Effector memory CD4-positive, alpha-beta T cell (primary cell): ENCODE measurements at places on chromosomes 2 and 18.

DNA sequence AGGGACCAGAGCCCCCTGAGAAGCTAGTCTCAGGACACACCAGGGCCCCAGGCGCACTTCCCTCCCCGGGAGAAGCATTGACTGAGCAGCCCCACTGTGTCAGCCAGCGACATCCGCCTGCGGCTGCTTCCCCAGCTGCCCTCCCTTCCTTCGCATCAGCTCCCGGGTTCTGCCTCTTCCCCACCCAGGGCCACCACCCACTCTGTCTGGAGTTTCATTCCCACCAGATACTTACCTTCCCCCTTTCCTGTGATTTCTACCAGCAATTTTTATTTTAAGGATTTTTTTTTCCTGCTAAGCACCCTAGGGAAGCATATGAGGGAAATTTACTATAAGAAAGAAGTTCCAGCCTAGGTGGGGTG, 99.2 kb downstream of the SMAD7 start:
- H3K36me3 ChIP-seq: no peaks in the 10 kb centered on the region
- H3K27ac ChIP-seq: no peak overlapping the region
- no peak for DNase-seq
- no peak overlapping the region for H3K4me3 ChIP-seq
- no peaks in the 10 kb centered on the region for H3K4me1 ChIP-seq
- no peaks in the 10 kb centered on the region for H3K27me3 ChIP-seq

- H3K4me1 ChIP-seq: no peaks in the 10 kb centered on the region
- H3K27me3 ChIP-seq: no peaks in the 10 kb centered on the region
- no peak overlapping the region for H3K27ac ChIP-seq
- H3K4me3 ChIP-seq: no peak overlapping the region
Measured at GRCh38 chr18:37607281-37607680, 41.7 kb upstream of the CELF4 start.

DNA sequence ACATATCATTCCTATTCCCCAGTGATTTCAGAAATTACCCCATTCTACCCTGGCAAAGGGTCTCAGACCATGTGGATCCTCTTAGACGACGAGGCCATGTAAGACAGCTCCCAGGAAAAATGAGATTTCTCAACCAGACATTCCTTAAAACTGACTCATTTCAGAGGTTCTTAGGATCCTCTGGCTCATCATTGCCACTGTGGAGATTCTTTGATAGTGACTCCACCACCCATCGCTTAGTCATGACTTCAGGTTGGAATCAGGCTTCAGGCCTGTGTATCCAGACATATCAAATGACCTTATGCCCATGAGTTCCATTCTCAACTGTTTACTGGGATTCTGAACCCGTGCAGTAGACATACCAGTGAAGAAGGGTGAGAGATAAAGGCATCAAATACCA, 245.6 kb upstream of the TCF4 start:
- H3K4me1 ChIP-seq: no peaks in the 10 kb centered on the region
- no peak overlapping the region for H3K27ac ChIP-seq
- H3K27me3 ChIP-seq: no peaks in the 10 kb centered on the region
- no peaks in the 10 kb centered on the region for H3K36me3 ChIP-seq
- no peak overlapping the region for H3K4me3 ChIP-seq
- DNase-seq: no peak

GRCh38 chr18:55981712-55982475, 393.9 kb upstream of the TCF4 start:
- H3K4me3 ChIP-seq: no peak overlapping the region
- H3K27me3 ChIP-seq: no peaks in the 10 kb centered on the region
- no peaks in the 10 kb centered on the region for H3K36me3 ChIP-seq
- DNase-seq: no peak
- H3K4me1 ChIP-seq: no peaks in the 10 kb centered on the region
- H3K27ac ChIP-seq: no peak overlapping the region

DNA sequence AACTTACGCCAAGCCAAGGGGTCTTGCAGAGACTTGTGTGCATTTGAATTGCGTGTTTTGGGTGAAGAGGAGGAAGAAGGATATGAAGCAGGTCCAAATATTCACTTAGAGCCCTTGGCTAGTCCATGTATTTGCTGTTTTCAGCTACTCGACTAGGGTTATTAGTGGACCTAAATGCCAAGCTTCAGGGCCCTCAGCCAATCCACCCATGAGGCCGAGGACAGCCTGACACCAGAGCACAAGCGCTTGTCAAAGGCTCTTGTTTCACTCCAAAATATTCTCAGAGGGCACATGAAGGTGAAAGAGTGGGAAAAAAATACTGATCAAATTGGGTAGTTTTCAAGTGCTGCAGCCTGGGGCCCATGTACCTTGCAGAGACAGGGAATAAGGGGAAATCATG, 174.8 kb upstream of the ACAA2 start:
- no peak overlapping the region for H3K4me3 ChIP-seq
- no peaks in the 10 kb centered on the region for H3K27me3 ChIP-seq

- H3K4me3 ChIP-seq: peak overlapping the region; percentile 16
- H3K36me3 ChIP-seq: no peaks in the 10 kb centered on the region
- H3K4me1 ChIP-seq: no peaks in the 10 kb centered on the region
- H3K27ac ChIP-seq: no peak overlapping the region
- no peak for DNase-seq
Measured at GRCh38 chr2:217090024-217090473, 230.2 kb upstream of the TNP1 start.

DNA sequence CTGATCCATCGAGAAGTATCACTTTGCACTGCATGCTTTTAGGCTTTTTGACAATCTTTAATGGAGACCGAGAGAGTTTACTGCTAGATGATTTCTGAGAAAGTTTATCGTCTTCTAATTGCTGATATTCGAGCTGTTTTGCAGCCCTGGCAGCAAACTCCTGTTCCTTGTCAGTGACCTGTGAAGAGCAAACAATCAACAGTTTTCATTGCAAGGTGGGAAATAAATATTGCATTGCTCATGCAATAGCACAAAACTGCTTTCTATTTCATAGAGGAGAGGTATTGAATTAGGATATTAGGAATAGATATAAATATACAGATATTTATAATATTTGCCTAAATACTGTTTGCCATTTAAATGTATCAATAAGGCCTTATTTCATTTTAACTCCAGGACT, 65.5 kb downstream of the EPB41L3 start:
- H3K4me1 ChIP-seq: no peaks in the 10 kb centered on the region
- H3K36me3 ChIP-seq: no peaks in the 10 kb centered on the region
- H3K27me3 ChIP-seq: no peaks in the 10 kb centered on the region
- H3K4me3 ChIP-seq: no peak overlapping the region

GRCh38 chr2:42098571-42099437, 51.0 kb downstream of the PKDCC start:
- no peak overlapping the region for H3K4me3 ChIP-seq
- peak overlapping the region; percentile 45 for H3K27ac ChIP-seq
- H3K4me1 ChIP-seq: peaks cover 54% of the 10 kb centered on the region
- H3K27me3 ChIP-seq: no peaks in the 10 kb centered on the region
- H3K36me3 ChIP-seq: no peaks in the 10 kb centered on the region

DNA sequence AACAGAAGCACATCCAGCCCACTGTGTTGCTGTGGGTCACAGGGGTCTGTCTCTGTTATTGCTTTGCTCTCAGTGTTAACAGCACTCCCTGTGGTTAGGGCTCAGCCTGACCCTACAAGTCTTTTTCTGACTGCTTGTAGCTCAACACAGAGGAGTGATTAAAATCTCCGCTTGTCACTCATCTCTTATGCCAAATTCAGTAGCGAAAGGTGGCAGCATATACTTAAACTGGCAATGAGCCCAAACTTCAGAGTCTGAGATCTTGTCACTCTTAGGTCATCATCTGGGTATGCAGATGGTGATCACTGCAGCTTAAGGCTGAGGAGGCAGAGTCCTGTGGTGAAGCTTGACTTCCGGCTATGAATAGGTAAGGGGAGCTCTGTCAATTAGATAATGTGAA, 63.3 kb upstream of the CSRNP3 start:
- H3K27ac ChIP-seq: no peak overlapping the region
- H3K36me3 ChIP-seq: no peaks in the 10 kb centered on the region
- no peak overlapping the region for H3K4me3 ChIP-seq
- DNase-seq: no peak
- no peaks in the 10 kb centered on the region for H3K4me1 ChIP-seq
- no peaks in the 10 kb centered on the region for H3K27me3 ChIP-seq

DNA sequence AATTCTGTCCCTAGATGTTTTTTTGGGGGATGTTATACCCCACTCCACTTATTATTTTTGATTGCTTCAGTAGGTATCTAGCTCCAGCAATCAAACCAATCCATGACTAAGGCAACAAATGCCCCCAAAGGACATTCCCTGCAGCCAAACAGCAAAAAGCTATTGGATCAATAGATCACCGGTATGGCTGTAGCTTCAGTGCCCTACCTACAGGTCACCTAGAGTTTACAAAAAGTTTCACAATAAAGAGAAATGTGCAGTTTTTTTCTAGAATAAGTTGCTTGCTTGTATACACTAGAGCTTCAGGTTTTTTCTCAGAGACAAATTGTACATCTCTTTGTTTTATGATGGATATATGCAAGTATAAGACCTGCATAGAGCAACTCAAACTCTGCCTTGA, 27.7 kb downstream of the PDE11A start:
- H3K4me1 ChIP-seq: no peaks in the 10 kb centered on the region
- H3K36me3 ChIP-seq: no peaks in the 10 kb centered on the region
- H3K27ac ChIP-seq: no peak overlapping the region
- no peak overlapping the region for H3K4me3 ChIP-seq
- H3K27me3 ChIP-seq: no peaks in the 10 kb centered on the region
- DNase-seq: no peak

DNA sequence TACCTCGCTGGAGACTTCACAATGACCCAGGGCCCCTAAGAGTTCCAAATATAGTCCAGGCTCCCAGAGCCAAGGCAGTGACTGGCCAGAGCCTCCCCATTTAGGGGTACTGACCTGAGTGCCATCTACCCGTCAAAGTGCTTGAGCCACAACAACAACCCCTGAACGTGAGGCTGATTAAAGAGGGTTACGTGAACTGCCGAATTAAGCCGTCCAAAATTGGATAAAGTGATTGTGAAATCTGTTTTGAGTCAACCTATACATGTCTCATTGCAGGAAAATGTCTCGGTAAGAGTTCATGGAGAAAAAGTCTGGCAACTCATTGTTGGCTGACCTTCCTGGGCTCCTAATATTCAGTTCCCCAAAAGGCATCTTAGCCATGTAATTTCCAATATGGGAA, 116.3 kb downstream of the TTC32 start:
- DNase-seq: no peak
- H3K27me3 ChIP-seq: no peaks in the 10 kb centered on the region
- no peaks in the 10 kb centered on the region for H3K4me1 ChIP-seq
- H3K4me3 ChIP-seq: no peak overlapping the region
- H3K36me3 ChIP-seq: no peaks in the 10 kb centered on the region

- H3K27me3 ChIP-seq: no peaks in the 10 kb centered on the region
- DNase-seq: no peak
- no peak overlapping the region for H3K27ac ChIP-seq
Measured at GRCh38 chr2:215415218-215415617, 20.6 kb downstream of the FN1 start.

- H3K27me3 ChIP-seq: no peaks in the 10 kb centered on the region
- H3K36me3 ChIP-seq: no peaks in the 10 kb centered on the region
- H3K27ac ChIP-seq: no peak overlapping the region
- no peaks in the 10 kb centered on the region for H3K4me1 ChIP-seq
- DNase-seq: no peak
- no peak overlapping the region for H3K4me3 ChIP-seq
Measured at GRCh38 chr2:152825834-152826233, 107.4 kb downstream of the ARL6IP6 start.

- H3K4me1 ChIP-seq: peaks cover 43% of the 10 kb centered on the region
- no peaks in the 10 kb centered on the region for H3K27me3 ChIP-seq
- no peak overlapping the region for H3K4me3 ChIP-seq
Measured at GRCh38 chr2:68730828-68731227, 3.8 kb upstream of the ARHGAP25 start.

DNA sequence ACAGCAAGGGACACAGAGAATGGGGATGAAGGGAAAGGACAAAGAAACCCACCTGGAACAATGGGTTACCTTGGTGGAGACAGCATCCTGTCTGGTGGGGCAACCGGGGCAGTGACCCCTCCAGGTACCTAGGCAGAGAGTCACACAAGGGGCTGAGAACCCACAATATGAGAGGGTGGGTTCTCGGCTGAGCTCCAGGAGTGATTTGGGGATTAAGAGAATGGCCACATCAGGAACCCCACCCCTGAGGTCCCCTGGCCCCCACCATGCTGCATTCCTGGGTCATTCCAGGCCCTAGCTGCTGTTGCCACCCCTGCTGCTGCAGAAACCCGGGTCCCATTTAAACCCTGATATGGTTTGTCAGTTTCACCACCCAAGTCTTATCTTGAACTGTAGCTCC, 172.3 kb downstream of the RTP5 start:
- H3K4me3 ChIP-seq: no peak overlapping the region
- H3K27ac ChIP-seq: no peak overlapping the region
- H3K4me1 ChIP-seq: no peaks in the 10 kb centered on the region
- no peak for DNase-seq

DNA sequence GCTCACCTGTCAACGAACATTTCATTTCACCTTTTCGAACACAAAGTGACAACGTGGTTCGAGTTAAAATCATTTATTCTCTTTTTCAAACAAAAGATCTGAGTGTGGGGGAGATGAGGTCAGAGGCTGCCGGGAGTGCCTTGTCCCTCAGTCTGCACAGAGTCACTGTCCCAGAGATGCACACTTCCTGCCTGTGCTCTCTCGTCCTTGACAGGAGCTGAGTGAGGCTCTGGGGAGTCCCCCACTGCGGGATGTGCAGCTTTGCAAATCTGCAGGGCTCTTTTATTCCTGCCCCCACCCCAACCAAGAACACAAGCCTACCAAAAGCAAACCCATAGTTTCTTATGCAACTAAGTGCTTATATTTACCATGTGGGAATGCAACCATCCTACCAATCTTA, 497.8 kb downstream of the EIPR1 start:
- no peaks in the 10 kb centered on the region for H3K4me1 ChIP-seq
- no peaks in the 10 kb centered on the region for H3K27me3 ChIP-seq
- no peak for DNase-seq
- H3K27ac ChIP-seq: no peak overlapping the region
- H3K4me3 ChIP-seq: no peak overlapping the region

- H3K27ac ChIP-seq: no peak overlapping the region
- DNase-seq: no peak
- H3K4me1 ChIP-seq: peaks cover 16% of the 10 kb centered on the region
- H3K4me3 ChIP-seq: no peak overlapping the region
Measured at GRCh38 chr2:236369661-236370062, 105.5 kb upstream of the ASB18 start.

DNA sequence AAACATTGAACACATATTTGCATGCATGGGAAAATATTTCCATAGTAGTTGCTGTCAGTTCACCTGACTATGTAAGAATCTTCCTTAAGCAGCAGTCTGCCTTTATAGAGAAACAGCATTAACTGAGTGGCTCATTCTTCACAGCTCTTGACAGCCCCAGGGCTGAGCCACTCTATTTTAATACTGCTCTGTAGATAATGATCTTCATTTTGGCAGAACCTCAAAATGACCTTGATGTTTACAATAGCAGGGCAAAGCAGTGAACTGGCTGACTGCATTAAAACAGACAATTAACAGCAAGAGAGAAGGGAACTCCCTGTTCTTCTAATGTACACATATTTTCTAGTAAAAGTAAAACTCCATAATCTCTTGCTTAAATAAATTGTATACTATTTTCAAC, 580.6 kb upstream of the SOX11 start:
- H3K4me1 ChIP-seq: no peaks in the 10 kb centered on the region
- no peaks in the 10 kb centered on the region for H3K27me3 ChIP-seq
- no peak overlapping the region for H3K27ac ChIP-seq
- H3K4me3 ChIP-seq: no peak overlapping the region
